ENCODE measurements at places on chromosomes 16 and 17.

DNA sequence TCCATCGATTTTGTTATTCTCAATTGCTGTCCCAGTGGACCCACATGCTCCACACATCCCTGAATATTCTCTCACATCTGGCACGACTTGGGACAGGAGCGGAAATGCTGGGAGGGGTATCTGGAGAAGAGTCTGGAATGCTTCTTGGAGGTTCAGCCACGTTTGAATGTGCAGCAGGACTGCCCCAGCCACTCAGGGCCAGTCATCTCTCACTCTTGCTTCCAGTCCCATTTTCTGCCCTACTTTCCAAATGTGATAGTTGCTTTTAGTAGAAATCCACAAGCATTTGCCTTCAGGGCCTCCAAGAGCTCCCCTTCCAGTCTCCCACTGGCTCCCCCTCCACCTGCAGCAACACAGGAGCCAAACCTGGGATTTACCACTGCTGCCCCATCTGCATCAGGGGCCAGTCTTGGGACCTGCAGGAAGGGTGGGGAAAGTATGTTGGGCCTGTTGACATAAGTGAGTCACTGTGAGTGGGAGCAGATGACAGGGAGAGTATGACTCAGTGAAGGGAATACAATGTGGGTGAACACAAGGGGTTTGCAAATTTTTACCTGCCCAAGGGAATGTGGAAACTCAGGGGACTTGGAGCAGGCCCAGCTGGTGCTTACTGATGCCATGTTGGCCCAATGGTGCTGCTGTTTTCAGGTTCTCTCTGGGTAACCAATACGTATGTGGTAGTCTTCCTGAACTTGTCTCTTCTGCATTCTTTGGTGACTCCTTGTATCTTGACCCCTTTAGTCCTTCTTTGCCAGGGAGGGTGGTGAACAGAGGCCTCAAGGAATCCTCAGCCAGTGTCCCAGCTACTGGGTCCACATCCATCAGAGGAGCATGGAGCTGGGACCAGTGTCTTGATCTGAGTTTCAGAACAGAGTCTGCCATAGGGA, 78.8 kb upstream of the CRHR1 start:
- DNase-seq: no peak

DNA sequence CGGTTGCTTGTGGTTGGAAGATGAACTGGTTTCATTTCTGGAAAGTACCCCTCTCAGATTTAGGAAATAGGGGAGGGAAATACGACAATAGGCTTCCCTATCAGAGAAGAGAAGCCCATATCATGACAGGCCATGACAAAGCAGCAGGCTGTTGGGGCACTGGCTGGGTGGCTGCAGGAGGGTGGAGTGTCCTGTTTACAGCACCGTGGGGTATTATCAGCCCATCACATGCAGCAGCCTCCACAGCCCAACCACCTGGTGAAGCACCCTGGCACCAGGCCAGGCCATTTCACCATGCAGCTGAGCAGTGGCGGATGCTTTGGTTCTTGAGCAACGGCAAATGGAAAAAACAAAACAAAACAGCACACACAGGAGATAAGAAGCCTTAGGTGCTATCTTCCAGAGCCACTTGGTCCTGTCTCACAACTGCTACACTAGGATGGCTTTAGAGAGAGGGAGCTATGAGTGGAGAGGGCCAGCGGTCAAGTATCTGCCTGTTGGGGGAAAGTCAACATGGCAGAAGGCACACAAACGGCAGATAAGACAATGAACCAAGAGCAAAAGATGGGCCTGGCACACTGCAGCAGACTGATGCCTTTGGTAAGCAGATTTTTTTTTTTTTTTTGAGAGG, 24.2 kb downstream of the FAM117A start:
- DNase-seq: peak; percentile 3

DNA sequence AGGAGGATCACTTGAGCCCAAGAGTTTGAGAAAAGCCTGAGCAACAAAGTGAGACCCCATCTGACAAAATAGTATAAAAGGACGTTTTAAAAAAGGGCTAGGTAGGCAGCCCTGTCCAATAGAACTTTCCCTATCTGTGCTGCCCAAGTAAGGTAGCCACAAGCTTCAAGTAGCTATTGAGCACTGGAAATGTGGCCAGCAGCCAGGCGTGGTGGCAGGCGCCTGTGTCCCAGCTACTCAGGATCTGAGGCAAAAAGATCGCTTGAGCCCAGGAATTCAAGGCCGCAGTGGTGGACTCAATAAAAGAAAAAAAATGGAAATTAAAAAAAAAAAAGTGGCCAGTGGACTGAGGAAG, 1.5 kb upstream of the NQO1 start:
- DNase-seq: no peak

- DNase-seq: no peak
These were observed 81.9 kb downstream of the USP22 start for GRCh38 chr17:20960871-20961270.

DNA sequence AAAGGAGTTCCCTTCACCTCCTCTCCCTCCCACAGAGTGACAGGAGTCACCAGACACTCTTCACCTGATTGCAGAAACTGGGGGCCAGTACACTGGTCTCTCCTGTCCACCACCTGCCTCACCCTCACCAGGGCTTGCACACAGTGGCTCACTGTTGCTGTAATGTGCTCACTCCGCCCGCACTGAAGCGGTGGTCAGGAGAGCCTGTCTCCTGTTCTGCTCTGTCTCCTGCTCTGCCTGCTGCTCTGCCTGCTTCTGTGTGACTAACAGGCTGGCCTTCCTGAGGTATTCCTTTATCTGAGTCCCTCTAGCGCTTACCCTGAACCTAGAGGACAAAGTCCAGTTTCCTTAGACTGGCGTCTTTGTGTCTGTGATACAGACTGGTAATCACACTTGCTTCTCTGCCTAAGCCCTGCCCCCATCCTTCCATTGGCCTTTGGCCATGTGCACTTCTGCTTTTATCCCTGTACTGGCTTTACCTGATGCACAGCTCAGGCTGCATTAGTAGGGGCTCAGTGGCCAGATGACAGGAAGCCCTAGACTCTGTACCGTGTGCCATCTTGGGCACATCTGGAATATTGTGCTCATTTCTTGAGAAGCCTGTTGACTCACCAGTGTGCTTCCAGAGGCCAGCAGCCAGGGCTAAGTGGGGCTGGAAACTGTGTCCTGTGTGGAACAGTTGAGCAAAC, 13.3 kb downstream of the PROCA1 start:
- DNase-seq: no peak

GRCh38 chr16:83272843-83273242, 534.9 kb upstream of the HSBP1 start:
- DNase-seq: no peak

GRCh38 chr16:85637061-85637807, 24.1 kb downstream of the GSE1 start:
- DNase-seq: no peak

- no peak for DNase-seq
These were observed 188.0 kb downstream of the ENGASE start for GRCh38 chr17:79262624-79263023.

GRCh38 chr16:50335196-50335958, 33.4 kb downstream of the BRD7 start:
- no peak for DNase-seq

GRCh38 chr16:14240219-14240843, 169.2 kb downstream of the MRTFB start:
- DNase-seq: no peak

DNA sequence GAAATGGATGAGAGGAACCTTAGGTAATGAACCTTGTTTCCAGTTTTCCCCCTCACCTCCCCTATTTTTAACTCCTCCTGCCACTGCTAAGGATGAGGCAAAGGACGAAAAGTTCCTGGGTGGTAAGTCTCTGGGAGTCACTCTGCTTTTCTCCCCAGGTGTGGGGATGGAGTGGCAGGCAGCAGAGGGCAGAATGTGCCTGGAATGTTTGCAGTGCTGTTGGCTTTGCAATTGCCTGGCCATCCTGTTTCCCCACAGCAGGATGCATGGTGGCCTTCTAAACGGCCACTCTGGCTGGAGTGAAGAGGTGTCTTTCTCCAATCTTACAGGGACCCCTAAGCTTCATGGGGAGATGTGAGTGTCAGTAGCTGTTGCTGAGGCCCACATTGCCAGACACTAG, 432.5 kb upstream of the ZFHX3 start:
- DNase-seq: no peak

DNA sequence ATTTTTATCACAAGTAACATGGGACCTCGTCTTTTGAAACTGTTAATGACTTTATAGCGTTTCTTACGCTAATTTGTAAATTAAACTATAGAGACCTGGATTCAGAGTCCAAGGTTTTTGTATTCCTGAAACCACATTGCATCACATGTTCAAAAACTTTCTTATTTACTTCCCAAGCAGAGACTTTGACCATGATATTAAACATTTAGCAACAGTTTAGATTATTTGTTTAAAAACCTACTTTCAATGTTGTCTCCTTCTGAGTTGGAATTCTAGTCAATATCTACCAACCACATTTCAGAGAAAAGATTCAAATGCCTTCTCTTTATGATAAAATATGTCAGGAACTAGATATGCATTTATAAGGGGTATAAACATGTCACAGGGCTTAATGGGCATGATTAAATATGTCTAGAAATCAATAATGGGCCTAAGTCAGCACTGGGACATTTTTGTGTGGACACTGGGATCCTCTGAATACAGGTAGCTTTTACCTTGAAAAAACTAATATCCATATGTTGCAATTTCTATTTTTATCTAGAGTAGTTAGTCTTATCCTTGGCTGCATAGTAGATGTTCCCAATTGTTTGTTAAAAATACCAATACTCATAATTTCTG, 6.3 kb upstream of the APOH start:
- DNase-seq: no peak

- DNase-seq: no peak
These were observed 38.5 kb downstream of the ZNF276 start for GRCh38 chr16:89759746-89760340.

- DNase-seq: no peak
These were observed 32.2 kb upstream of the MFSD6L start for GRCh38 chr17:8831234-8831849.

- no peak for DNase-seq
These were observed 68.0 kb downstream of the KLHDC4 start for GRCh38 chr16:87697792-87698191.

- DNase-seq: no peak
These were observed 354 bp upstream of the ESRP2 start for GRCh38 chr16:68236137-68236825.

DNA sequence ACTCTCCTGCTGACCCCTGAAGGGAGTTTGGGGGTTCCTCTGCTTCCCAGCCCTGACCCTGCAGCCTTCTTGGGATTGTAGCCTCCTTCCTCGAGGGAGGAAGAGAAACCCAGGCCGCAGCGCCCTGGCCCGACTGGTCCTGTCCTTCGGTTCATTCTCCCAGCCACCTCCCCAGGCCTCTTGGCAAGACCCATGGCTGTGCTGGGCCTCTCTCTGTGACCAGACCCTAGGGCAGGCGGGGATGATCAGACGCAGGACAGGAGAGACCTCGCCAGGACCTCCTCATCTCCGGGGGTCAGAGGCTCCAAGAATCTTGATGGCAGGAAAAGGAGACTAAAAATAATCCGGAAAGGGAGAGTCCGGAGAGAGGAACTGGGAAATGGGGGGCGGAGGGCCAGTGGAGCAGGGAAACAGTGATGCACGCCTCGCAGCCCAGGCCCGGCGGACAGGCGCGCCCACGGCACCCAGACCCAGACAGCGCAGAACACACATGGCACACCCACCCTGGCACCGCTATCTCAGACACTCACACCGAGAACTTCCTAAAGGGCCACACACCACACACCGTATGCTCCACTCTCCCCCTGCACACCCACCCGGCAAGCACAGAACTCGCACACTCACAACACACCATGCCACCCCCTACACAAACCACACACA, 1.2 kb downstream of the ARHGEF15 start:
- DNase-seq: no peak

DNA sequence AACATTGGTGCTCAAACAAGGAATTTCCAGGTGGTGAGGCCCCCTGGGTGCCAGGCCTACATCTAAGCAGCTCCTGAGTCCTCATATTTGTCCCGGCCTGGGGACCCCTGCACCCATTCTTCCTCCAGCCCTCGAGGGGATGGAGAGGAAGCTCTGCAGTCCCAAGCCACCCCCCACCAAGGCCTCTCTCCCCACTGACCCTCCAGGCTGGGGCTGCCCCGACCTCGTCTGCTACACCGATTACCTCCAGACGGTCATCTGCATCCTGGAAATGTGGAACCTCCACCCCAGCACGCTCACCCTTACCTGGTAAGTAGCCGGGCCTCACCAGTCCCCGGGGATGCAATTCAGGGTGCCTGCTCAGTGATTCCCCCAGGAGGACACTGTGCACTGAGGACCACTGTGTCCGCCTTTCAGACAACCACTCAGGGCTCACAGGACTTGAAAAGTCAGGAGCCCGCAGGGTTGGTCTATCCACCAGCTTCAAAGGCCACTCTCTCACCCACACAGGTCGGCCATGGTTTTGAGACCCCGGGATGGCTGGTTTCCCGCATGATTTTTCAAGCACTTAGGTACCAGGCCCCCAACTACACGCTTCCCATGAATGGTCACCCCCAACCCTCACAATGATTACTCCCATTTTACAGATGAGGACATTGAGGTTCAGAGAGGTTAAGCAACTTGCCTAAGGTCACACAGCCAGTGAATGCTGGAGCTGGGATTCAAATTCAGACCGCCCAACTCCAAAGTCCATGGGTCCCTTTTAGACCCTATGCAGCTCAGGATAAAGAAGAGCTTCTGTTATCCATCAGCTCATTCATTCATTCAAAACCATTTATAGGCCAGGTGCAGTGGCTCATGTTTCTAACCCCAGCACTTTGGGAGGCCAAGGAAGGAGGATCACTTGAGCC, 32.4 kb downstream of the IL21R start:
- DNase-seq: no peak

DNA sequence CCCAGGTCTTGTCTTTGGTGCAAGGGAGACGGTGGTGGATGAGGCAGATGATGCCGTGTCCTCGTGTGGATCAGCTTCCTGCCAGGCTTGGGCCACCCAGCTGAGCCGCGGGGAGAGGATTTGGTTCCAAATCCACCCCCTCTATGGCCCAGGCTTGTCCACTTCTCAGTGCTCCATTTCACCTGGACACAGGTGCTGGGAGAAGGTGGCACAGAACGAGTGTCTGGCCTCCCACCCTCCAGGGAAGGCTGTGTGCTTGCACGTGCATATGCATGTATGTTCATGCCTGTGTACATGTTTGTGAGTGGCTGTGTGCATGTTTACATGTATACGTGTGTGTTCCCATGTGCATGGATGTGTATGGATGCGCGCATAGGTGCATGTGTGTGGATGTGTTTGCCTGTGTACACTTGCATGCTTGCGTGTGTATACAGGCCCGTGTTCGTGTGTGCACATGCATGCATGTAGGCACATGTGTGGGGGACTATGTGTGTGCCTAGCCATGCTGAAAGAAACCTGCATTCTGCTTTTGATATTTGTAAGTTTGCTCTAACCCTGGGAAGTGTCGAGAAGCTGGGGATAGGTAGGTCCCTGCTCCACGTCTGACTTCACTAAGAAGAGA, 196.3 kb downstream of the IRF8 start:
- DNase-seq: no peak

- DNase-seq: no peak
These were observed 14.1 kb downstream of the TP53 start for GRCh38 chr17:7673239-7673638.
